ENCODE measurements at places on chromosomes 3 and 15. TPM values are rescaled to one million over a fixed set of nuclear protein-coding genes. Genes with fewer than 3 reads are reported as not detected.

DNA sequence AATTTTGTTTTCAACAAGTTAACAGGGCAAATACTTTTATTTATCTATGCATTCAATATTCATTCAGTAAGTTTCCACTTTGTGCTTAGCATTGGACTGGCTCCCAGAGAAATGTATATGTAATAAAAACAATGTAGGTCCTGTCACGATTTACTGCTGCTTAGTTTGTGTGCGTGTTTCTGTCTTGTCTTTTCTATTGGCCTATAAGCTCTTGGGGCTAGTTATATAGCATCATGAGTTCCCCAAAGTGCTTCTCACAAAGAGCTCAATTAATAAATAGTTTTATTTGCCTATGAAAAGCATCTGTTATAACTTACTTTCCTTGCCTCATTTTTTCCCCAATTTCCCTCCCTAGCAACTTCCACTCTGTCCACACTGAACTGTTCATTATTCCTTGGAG, 666.7 kb upstream of the NAALADL2 start:
- no peak for DNase-seq

DNA sequence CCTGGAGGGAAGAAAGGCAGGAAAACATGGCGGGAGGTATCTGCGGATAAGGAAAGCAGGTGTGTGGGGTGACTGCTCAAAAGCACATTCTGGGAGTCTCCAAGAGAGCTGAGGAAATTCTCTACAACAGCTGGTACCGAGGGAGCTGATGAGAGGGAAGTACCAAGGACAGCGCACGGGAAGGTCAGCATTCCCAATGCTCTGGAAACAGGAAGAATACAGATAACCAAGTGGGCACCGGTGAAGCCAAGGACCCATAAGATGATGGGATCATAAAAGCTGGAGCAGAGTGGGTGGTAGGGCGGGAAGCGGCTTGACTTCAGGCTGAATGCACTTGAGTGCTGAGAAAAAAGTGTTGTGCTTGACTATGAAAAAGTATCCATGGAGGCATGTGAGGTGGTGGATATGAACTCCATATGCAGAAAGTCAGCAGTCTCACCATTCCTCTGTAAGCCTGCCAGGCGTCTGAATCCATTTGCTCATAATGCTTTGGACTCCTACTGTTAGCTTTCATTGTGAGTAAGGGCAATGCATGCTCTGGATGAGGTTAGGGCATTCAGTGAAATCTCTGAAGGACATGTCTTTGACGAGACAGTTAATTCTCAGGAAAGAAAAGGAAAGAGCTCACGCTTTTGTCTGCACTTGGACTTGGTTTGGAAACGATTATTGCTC, 215.5 kb downstream of the NR1D2 start:
- DNase-seq: peak; percentile 74

GRCh38 chr3:60854791-60855190, 396.5 kb downstream of the FHIT start:
- no peak for DNase-seq

DNA sequence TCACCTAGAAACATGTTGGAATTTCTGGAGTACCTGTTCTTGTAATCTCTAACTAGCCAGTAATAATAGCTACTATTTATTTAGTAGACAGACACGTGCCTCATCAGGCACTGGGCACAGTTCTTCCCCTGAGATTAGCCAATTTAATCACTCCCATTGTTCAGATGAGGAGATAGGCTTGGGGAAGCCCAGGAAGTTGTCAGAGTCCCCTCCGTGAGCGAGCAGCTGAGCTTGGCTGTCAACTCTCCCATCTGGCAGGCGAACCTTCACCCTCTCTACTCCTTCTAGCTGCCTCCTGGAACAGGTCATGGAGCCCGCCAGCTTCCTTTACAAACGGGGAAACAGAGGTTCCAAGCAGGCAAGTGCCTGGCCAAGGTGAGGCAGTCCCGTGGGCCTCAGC, 31.1 kb upstream of the FGD5 start:
- DNase-seq: no peak

DNA sequence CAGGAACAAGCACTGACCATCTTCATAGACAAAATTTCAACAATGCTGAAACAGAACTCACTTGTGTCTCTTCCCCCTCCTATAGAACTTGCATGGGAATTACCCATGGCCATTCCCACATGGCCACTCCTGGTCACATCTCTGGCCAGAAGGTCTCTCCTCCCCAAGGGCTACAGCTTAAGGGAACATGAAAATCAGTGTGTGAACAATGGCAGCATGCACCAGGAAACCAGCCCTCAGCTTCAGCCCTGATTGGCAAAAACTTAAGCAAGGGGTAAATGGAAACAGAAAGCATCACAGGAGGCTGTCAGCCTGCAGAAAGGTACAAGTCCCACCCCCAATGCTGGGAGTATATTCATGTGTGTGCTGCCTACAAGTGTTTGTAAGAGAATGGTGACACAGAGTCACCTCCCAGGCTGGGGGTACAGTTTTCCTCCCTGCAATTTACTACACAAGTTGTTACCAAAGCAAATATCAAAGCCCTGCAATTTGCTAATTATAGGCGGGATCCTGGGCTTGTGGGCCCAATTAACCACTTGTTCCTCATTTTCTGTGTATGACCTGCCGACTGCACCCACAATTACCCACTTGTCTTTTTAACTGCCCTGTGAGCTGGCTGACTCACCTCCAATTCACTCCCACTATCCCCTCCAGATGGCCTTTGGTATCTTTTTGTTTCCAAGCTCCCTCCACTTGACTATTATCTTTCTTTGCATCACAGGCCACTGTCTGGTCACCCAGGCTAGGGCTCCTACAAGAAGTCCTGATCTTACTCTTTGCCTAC, 84.4 kb upstream of the HES1 start:
- no peak for DNase-seq

DNA sequence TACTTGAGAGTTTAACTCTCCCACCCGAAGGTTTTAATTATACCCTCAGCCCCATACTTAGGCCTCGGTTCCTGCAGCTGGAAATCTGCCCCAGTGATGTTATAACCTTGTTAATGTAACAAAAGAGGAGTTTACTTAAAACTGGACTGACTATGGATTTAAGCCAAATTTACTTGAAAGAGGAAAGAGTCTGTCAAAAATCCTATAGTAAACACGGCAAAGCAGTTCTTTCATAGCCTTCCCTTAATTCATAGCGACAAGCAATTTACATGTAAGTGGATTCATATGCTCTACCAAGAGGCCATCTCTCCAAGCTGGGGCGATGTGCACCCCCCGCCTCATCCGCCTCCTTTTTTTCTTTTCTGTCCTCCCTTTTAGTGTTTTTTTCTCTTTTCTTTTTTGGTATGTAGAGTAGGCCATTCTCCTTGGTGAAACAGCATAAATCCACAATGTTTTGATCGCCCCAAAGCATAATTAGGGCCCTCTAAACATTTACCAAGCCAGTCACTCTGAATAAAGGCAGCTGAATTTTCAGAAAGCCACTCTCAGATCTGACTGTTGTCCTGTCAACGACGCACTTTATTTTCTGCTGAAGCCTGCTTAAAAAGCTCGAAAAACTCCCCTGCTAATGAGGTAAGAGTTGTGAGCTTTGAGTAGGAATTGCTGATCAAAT, 373.1 kb upstream of the WNT5A start:
- no peak for DNase-seq

- no peak for DNase-seq
Observed at GRCh38 chr15:69767191-69767590, 314.6 kb downstream of the RPLP1 start.

Gene GRIP2
- 6.6 TPM for total RNA-seq

Gene CX3CR1
- not detected for total RNA-seq

Gene ADGRG7
- not detected for total RNA-seq

Gene ST8SIA2
- 28.6 TPM for total RNA-seq

GRCh38 chr15:31083370-31083780, 18.1 kb downstream of the TRPM1 start:
- no peak for DNase-seq

GRCh38 chr3:37493485-37494080, 319.2 kb upstream of the LRRFIP2 start:
- DNase-seq: no peak

DNA sequence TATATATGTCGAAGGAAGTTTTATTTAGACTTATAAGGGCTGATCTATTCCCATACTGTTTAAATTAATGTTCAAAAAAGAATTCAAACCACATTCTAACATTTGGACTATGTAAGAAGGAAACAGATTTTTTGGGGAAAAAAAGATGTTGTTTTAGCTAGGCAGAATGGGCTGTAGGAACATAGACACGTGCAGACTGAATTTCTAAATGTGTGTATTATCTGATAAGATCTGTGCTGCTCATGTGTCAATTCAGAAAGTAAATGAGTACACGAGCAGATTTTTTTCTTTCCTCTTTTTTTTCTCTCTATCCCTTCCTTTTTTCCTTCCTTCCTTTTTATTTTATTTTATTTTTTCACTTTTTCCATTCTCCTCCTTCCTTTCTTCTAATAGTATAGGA, 259.5 kb upstream of the KCNH8 start:
- DNase-seq: no peak

Gene MSL2
- total RNA-seq: 14.4 TPM

- no peak for DNase-seq
Observed at GRCh38 chr3:187565701-187566100, 104.5 kb downstream of the SST start.

- DNase-seq: no peak
Observed at GRCh38 chr3:50179710-50180109, 11.7 kb upstream of the GNAT1 start.

DNA sequence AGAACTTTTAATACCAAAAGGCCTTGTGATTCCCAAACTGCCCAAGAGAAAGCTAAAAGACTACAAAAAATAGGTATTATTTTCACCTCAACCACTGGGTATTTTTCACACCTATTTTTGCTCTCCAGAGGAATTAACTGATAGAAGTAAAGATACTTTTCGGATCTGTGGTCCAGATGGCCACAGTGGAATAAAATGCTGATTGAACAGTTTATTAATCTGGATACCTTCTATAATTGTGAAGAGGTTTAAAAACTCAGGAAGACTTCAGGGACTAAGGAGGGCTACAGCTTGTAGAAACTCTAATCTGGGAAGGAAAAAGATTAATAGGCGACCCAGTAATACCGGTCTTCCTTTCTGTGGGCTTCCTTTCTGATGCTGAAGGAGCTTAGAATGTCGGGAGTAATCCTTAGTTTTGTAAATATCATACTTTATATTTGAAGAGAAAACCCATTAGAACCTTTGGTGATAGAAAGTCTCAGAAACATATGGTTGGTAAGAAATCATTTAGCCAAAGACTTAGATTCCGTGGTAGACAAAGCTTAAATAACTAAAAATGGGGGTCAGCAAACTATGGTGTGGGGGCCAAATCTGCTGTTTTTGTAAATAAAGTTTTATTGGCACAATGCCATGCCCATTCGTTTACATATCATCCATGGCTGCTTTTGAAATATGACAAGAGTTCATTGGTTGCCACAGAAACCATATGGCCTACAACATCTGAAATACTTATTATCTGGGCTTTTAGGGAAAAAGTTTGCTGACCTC, 47.8 kb downstream of the TTC23 start:
- no peak for DNase-seq

GRCh38 chr3:88150806-88151205, 1.0 kb downstream of the C3orf38 start:
- DNase-seq: no peak

Gene VEPH1
- total RNA-seq: 17.0 TPM

Gene SLC2A2
- total RNA-seq: not detected

Gene GOLGA8K
- total RNA-seq: not detected

DNA sequence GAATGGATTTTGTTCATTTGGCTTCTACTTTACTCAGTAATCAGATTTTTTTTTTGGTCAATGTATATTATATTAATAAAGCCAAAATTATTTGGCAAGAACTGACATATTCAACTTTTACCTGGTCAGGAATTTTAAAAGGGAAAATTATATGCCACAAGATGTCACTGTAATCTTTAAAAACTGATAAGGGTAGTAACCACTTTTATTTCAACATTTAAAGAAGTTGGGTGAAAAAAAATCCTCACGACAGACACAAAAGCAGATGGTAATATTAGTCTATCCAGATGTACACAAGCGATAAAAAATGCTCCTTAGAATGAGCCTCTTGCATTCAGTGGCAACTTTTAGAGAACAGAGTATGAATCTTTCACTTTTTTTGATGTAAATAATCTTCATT, 101.9 kb downstream of the SERPINI1 start:
- DNase-seq: peak; percentile 21

Gene SYNM
- total RNA-seq: 4.0 TPM

Gene SLC38A3
- total RNA-seq: 42.7 TPM

Gene AADACL2
- total RNA-seq: not detected

- DNase-seq: no peak
Observed at GRCh38 chr3:134677987-134678308, 27.1 kb upstream of the KY start.

GRCh38 chr3:31878231-31878838, 102.7 kb downstream of the OSBPL10 start:
- DNase-seq: no peak

GRCh38 chr3:191005790-191006189, 143.3 kb upstream of the GMNC start:
- peak; percentile 82 for DNase-seq

Gene MYO5C
- 0.31 TPM for total RNA-seq

Gene MESD
- 17.5 TPM for total RNA-seq

Gene TAMM41
- total RNA-seq: 7.4 TPM

Gene KBTBD13
- total RNA-seq: 0.13 TPM

DNA sequence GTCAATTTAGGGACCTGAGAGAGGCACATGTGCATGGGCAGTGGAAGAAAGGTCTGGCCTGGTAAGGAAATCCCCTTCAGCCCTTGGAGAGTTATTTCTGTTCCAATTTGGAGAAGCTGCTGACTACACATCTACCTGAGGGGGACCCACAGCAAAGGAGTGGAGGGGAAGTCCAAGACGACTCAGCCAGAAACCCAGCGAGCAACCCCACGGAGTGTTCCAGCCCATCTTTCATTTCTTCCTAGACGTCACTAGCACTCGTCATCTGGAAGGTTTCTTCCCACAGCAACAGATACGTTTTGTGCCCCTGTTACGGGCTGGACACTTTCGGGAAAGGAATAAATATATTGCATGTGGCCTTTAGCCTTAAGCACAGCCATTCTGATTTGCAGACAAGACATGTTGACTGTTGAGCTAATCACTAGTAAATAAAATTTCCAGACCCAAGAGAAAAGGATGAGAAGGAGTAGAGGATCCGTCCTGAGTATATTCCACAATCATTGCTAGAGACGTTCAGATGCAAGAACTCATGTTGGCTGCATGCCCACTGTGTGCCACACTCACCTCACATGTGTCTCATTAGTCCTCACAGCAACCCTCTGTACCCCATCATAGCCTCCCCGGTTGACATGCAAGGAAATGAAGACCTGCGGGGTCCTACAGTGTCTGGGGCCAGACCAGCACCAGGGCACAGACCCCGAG, 7.8 kb upstream of the FAM174B start:
- no peak for DNase-seq

Measured in myocyte (in vitro differentiated cells).